ENCODE measurements at places on chromosomes 11 and 22.

- DNase-seq, result peak; percentile 13
Measured at GRCh38 chr22:38465673-38466490, 2.0 kb upstream of the KDELR3 start.

- peak; percentile 57 for DNase-seq
Measured at GRCh38 chr11:8262552-8263108, 1.0 kb downstream of the LMO1 start.

GRCh38 chr11:131546218-131546895 lies 175.9 kb downstream of the NTM start:
- DNase-seq, result no peak

DNA sequence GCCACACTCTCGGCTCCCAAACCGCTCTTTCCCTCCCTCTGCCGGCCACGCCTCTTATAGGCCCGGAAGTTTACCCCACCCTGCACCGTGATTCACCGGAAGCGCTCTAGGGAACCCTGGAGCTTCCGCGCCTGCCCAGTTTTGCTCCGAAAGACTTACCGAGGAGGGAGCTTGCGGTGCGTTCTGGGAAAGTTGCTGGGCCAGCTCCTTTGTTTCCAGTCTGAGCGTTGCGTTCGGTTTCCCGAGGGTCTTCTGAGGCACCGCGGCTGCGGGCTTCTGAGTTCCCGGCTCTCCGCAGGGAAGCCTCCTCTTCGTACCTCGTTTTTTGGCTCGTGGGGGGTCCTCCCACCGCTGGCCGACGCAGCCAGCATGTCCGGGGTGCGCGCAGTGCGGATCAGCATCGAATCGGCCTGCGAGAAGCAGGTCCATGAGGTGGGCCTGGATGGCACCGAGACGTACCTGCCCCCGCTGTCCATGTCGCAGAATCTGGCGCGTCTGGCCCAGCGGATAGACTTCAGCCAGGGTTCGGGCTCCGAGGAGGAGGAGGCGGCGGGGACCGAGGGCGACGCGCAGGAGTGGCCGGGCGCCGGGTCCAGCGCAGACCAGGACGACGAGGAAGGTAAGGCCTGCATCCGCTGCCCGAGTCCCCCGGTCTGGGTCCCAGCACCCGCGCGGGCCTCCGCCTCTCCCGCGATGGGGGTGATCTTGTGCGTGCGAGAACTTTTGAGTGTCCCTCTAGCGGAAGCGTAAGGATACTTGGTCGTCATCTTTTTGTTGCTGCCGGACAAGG lies at the start of gene MED17:
Gene MED17 (plus strand): TSS at position 138 of the 790 bp plus-strand sequence. CDS start 232 bp downstream, at position 370.
- peak; percentile 95 for DNase-seq

Measured in NCI-H146 (cell line).